Amygdala (tissue), 56 donors: ENCODE measurements at places on chromosomes 11 and 22.

DNA sequence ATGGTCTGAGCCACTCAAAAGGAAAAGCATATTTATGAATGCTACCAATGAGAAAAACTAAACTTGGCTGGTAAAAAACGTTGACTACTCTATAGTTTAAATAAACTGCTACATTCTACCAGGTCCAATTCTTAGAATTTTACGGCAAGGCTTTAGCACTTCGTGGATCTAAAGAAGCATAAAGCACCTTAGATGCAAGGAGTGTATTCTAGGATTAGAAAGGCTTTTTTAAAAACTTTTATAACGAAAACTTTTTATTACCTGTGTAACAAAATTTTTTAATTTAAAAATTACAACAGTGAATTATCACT is 13.9 kb downstream of the PHF21A start:
- no peak for DNase-seq

DNA sequence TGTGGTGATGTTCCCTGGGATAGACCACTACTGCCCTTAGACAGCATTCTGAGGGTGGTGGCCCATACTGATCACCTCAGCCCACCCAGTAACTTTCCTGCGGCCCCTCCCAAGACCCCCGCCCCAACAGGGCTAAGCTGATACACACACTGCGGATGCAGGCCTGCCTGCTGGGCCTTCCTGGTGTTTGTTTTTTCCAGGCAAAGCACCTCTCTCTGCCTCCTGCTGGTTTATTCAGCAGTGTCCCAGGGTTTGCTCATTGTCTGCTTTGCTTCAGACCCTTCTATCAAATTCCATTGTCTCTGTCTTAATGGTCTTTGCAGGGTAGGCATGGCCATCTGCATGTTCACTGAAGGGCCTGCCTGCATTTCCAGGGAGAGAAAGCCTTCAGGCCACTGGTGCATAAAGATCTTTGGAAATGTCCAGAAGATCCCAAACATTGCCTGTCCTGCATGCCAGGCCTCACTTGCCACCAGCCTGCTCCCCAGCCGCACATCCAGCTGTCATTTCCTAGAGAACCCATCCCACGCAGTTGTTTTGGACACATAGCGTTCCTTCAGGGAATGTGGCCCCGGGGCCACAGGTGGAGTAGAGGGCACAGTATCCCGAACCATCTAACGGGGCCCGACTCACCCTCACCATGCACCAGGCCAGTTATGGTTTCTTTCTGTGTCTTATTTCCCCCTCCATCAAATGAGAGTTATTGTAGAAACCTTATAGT is 50.2 kb downstream of the BCR start:
- no peak for DNase-seq

- no peak for DNase-seq
Measured at GRCh38 chr11:78338138-78338537, 79.5 kb downstream of the GAB2 start.

DNA sequence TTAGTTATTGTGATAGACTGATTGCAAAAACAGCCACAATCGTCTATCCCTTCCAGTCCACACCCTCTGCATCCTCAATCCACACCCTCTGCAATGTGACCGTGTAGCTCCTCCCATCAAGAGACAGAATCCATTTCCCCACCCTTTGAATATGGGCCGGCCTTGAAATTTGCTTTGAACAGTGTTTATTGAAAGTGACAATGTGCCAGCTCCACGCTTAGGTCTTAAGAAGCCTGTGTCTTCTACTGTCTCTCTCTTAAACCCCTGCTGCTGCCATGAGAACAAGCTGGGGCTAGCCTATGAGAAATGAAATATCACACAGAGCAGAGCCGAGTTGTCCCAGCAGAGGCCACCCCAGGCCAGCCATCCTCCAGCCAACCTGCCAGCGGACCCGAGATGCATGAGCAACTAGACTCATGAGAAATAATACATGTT is 22.3 kb upstream of the MICAL2 start:
- peak; percentile 12 for DNase-seq

DNA sequence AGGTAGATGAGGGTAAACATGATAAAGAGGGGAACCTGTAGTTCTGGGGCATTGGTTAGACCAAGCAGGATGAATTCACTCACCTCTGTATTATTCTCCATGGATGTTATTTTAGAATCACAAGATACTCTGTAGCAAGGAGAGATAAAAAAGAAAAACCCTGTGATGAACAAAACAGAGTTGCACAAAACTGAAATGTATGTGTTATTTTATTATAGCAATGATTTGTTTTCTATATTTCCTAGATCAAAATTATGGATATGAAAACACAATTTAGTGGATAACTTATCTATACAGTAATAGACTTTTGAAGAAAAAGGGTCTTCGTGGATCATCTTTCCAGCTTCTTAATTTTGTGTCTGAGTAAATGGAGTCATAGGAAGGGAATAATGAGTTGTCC is at the start of gene OR5B17:
OR5B17 (minus strand) TSS at position 101 of the 400 bp plus-strand sequence; CDS start at position 101, 0 bp downstream.
- no peak for DNase-seq
